ENCODE measurements at places on chromosomes 13 and 19.

- DNase-seq, result no peak
These were observed 131.8 kb downstream of the IRS2 start for GRCh38 chr13:109654341-109655205.

- peak; percentile 97 for DNase-seq
These were observed 4.4 kb downstream of the C19orf67 start for GRCh38 chr19:14080887-14081796.

- peak; percentile 68 for DNase-seq
These were observed 2.2 kb downstream of the FLT3LG start for GRCh38 chr19:49475995-49476880.

- no peak for DNase-seq
These were observed 6.8 kb upstream of the MRPS31 start for GRCh38 chr13:40777809-40778175.

GRCh38 chr13:28324181-28324789 lies 170.6 kb downstream of the FLT1 start:
- DNase-seq, result peak; percentile 28

- no peak for DNase-seq
These were observed 81.8 kb downstream of the GPR12 start for GRCh38 chr13:26678796-26679195.

- DNase-seq, result no peak
These were observed 193.3 kb upstream of the ZNF536 start for GRCh38 chr19:30178721-30179402.

- DNase-seq, result peak; percentile 90
These were observed 933 bp upstream of the NRTN start for GRCh38 chr19:5803752-5804515.

DNA sequence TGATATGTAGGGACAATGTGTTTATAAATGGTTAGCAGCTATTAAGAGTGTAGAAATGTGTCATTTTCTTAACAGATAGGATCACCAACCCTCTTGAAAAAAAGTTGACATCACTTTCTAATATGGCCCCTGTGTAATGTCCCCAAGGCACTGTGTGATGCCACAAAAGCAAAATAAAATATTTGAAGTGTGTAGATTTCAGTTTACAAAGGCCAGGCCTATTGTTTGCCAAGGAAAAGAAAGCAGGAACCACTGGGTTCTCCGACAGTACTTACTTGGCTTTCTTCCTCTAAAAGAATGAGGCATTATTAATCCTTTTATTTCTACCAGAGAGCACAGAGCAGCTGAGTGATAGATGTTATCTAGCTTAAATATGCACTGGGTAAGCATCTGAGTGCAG lies 10.5 kb upstream of the GJA3 start:
- no peak for DNase-seq

DNA sequence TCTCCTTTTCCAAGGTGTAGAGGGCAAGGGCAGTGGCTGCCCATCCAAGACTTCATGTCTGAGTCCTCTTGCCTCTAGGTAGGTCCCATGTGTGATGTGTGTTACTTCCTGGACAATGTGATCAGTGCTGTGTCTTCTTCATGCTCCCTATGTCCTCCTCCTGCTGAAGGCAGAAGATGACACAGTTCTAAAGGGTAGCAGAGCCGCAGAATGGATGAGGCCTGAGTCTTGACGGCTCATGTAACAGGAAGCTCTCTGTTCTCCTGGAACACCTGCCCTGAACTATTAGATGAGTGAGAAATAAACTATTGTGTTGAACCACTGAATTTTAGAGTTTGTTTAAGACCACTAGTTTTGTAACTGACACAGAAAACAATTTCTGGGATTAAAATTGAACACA lies 165.9 kb downstream of the NDFIP2 start:
- DNase-seq, result no peak

- DNase-seq, result no peak
These were observed 1.7 kb upstream of the GALP start for GRCh38 chr19:56174086-56174485.

- no peak for DNase-seq
These were observed 25.6 kb downstream of the DEDD2 start for GRCh38 chr19:42191855-42192254.

DNA sequence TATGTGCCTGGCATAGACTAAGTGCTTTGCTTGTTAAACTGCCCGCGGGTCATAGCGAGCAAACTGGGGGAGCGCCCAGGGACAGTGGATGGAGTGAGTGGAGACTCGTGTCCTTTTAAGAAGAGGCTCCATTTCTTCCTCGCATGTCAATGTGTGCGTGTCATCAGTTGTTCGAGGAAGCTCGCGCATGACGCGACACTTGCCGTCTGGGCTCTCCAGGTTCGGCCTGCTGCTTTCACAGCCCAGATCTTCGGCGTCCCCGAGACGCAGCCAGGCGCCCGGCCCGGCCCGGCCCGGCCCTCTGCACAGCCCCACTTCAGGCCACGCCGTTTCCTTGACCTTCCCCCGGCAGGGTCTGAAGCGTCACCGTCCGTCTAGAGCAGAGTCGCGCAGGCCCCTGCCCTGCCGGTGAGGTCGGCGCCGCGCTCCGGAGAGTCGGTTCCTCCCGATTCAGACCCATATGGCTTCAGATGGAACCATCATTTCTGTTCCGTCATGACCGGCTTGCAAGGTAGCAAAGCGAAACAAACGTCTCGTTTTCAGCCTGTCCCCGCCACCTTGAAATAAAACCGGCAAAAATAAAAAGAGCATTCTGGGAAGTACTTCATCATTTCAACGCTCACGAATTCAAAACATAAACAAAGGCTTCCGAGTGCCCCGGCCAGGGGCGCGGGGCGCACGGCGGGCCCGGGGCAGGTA lies 599 bp upstream of the ARHGEF7 start:
- no peak for DNase-seq

DNA sequence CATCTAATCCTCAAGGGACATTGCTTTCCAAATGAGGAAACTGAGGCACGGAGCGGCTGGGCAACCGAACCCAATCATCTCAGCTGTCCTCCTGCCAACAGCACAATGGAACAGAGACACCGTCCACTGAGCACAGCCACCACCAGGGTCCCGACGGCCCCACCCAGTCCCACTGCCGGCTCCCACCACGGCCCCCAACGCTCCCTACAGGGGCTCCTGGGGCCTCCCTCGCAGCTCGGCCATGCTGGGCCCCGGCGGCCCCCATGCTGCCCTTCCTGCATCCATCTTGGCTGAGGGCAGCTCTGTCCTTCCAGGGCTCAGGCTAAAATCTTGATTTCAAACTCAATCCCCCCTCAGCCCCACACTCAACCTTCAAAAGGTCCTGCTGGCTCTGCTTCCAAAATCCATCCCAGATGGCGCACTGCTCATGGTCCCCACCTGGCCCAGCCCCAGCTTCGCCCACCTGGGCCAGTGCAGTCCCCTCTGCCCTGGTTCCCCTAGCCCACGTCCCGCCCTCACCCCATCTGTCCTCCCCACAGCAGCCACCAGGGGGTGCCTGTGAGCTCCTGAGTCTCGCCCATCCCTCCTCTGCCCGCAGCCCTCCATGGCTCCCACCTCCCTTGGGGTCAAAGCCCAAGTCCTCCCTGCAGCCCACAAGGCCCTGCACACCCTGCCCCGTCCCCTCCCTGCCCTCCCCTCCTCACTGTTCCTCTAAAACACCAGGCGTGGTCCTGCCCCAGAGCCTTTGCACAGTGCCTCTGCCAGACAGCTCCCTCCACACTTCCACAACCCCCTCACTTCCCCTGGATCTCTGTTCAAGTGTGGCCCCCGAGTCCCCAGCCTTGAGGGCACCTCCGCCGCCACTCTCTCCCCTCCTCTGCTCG lies 7.9 kb downstream of the PIP5K1C start:
- peak; percentile 28 for DNase-seq

DNA sequence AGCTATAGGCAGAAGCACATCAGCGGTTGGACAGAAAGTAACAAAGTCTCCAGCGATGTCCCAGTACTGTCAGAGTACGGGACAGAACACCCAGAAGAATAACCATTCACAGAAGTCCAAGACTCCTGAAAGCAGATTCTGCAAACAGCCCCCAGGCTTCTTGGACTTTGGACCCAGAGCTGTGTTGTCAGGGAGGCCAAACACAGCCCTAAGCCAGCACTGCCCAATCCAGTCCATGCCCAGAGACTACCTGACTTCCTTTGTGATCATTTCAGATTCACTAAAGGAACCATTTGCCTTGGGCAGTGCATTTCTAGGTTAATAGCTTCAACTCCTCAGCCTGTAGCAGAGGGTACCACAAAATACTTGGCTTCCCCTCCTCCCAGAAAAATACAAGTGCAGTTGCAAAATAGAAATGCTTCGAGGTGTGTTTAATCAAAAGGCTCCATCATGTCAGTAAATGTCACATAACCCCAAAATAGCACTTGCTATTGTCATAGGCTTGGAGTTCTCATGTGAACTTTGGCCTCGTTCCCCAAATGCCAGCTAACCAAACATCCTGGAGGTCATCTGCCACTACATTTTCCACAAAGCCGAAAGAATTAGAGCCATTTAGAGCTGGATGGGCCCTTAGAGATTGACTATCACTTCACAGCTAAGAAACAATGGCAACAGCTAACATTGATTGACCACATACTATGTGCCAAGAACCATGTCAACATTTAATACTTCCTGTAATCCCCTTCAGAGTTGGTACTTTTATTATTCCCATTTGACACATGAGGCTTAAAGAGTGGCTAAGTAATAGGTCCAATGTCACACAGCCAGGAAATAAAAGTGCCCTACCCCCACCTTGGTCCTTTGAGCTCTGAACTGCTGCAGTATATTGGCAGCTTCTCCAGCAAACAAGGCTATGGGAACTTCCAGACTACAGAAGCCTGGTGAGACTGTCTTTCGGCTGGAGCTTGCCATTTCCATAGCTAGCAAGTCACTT lies 329.9 kb downstream of the FOXO1 start:
- no peak for DNase-seq

GRCh38 chr13:34719060-34719875 lies 222.8 kb upstream of the NBEA start:
- DNase-seq, result no peak

DNA sequence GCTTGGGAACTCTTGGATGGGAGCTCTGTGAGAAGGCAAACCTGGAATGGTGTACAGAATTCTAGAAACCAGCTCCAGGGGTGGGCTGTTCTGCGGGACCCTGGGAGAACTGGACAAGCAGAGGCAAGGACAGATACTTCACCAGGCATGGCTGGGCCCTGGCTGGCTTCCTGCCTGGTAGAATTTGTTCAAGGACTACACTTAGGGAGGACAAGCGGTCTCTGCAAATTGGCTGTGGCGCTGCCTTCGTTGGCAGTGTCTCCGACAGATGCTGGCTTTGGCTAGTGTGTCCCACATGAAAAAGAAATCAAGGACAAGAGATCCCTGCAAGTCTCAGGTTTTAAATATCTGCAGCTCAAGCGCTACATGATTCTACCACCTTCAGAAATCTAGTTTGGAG lies 12.4 kb downstream of the CEBPG start:
- DNase-seq, result no peak

GRCh38 chr13:114131583-114132418 lies 622 bp downstream of the RASA3 start:
- no peak for DNase-seq

DNA sequence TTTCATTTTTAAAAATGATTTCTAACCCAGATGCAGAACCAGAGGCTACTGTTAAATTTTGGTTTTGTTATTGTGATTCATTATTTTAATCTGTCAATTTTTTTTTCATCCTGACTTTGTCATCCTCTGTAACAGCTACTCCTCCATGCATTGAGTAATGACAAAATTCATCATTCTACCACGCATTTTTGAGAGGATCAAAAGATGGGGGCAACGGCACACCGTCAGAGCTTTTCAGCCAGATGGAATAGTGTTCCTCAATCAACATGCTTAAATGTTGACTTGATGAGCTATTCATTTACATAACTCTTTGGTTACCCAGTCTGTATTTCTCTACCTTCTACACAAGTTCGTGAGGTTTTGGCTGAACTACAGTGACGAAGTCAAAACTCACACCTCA lies 486.3 kb downstream of the EFNB2 start:
- DNase-seq, result no peak

- no peak for DNase-seq
These were observed 13.3 kb downstream of the TTYH1 start for GRCh38 chr19:54428323-54429175.

DNA sequence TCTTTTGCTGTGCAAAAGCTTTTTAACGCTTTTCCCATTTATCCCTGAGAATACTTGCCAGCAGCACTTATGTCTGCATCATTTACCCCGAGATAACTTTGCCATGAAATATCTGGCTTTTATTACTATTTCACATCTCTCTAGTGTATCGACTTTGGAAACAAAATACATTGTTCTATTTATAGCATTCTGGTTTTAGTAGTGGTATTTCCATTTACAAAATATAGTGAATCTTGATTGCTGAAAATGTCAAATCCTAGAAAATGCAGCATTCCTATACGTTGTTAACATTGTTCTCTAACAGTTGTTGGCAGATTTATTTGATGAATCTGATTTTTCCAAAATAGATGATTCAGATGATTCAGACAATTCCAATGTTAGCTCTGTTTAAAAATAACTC lies 189.3 kb upstream of the SPRY2 start:
- DNase-seq, result no peak

GRCh38 chr19:38878575-38879399 lies 712 bp upstream of the RINL start:
- no peak for DNase-seq

DNA sequence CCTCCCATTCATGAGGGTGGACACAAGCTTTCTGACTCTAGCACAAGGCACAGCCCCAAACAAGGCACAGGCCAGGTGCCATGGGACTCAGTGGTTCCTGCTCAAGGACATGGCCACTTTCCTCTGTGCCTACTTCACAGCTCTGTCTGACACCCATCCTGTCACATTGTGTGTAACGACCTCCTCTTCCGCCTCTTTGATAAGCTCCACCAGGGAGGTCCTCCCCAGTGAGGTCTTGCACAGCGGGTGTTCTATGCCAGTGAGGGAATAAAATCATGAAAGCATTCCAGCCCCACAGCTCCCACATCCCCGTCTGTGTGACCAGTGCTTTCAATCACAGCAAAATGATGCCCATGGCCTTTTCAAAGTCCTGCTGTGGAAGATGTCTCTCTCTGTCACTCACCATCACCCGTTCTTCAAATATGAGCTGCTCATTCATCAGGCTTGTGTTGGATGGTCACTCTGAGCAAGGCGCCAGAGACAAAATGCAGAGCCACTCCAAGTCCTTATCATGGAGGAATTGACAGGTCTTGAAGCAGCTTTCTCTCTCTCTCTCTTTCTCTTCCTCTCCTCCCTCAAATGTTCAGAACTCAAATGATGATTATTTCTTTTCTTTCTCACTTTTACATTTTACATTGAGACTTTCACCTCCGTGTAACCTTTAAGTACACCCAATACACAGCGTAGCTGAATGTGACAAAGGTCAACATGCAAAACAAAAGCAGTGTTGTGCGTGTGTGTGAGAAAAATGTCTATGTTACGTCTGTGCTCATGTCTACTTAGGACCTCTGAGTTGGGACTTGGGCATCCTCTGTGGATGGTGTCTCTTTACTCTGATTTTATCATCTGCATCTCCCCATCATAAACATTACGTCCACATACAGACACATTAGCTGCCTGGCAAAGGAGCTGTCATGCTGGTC lies 8.0 kb upstream of the SPATA13 start:
- no peak for DNase-seq

GRCh38 chr13:73223372-73223781 lies 164.6 kb downstream of the KLF5 start:
- no peak for DNase-seq
